ENCODE measurements at places on chromosomes 1 and 21.

- DNase-seq, result no peak
Observed at GRCh38 chr1:89527750-89528381, 3.2 kb downstream of the LRRC8B start.

- DNase-seq, result no peak
Observed at GRCh38 chr1:147124266-147124665, 48.0 kb downstream of the PRKAB2 start.

- peak; percentile 96 for DNase-seq
Observed at GRCh38 chr1:201888282-201889089, at the start of gene SHISA4. SHISA4 (plus strand) TSS chr1:201888898; CDS start chr1:201888995, 97 bp downstream.

DNA sequence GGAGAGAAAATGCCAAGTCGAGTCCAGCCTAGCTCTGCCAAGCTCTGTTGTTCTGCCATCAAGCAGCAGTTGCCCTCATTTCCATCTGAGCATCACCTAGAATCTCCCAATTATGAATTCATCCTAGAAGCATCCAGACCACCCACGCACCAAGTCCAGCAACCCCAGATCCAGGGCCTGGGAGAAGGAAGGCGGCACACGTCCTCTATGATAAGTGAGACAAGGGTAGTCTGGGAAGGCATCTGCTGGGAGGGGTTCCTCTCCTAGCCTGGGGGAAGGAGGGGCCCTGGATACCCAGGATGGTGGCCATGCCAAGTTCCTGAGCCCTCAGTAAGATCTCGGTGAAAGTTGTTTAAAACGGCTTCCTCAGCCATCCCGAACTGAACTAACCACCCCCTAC is 70.7 kb downstream of the VWA5B1 start:
- no peak for DNase-seq

DNA sequence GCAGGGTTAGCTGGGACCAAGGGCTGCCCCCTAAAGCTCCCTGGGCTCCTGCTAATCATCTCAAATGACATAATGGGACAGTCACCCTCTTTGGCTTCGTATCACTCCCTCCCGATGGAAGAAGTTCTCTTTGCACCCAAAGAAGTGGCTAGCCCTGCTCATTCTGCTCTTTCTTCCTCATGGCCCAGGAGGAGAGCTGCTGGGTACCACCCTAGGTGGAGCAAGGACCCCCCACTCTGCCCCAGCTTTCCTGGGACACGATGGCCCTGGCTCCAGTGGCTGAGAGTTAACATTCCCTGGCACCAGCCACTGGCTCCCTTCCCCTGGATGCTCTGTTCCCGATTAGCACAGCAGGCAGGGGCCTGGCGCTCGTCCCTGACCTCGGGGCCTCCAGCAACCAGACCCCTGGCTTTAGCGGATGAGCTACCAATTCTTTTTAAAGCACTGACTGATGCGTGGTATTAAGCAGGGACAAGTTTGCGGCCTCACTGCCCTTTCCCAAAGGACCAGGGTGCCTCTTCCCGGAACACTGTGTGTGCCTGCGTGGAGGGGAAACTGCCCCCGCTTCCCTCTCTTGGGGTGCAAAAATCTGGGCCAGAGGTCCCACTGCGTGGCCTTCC is 1.2 kb downstream of the MYOM3 start:
- no peak for DNase-seq

GRCh38 chr21:36999131-36999898 is 7.2 kb upstream of the RIPPLY3 start:
- no peak for DNase-seq

- no peak for DNase-seq
Observed at GRCh38 chr1:4005431-4005830, 105.4 kb upstream of the C1orf174 start.

DNA sequence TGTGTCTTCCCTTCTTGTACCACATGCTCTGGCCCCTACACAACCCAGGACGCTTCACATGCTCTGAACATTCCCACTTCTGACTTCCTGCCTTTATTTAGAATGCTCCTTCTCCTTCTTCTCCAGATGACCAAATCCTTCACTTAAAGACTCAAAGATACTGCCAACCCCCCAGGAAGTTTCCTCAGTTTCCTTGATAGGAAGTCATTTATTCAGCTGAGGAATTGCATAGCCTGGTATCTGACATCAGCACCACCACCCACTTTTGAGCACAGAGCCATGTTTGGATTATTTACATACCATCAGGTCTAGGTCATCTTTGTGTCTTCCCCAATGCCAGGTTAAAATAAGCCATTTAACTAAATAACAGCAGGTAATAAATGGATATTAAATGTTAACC is 42.4 kb downstream of the GFI1 start:
- no peak for DNase-seq

- DNase-seq, result no peak
Observed at GRCh38 chr1:17140279-17140678, 21.0 kb upstream of the PADI2 start.

- no peak for DNase-seq
Observed at GRCh38 chr1:208272311-208272710, 28.1 kb upstream of the PLXNA2 start.

GRCh38 chr1:174982971-174983689 is 16.6 kb upstream of the CACYBP start:
- no peak for DNase-seq

DNA sequence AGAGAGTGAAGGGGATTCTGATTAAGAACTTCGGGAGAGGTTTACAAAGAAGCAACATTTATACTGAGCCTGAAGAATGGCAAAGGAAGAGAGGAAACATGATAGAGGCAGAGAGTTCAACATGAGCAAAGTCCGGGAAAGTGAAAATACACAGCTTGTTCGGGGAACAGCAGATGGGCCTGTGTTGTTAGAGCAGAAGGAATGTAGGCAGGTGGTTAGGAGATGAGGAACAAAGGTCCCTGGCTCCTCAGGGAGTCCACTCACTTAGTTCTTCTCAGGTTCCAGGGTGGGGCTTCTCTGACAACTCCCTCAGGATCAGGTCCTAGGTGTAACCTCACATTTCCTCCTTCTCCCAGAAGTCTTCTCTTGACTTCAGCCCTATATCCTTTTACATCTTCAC is 5.1 kb upstream of the ZNF326 start:
- no peak for DNase-seq

DNA sequence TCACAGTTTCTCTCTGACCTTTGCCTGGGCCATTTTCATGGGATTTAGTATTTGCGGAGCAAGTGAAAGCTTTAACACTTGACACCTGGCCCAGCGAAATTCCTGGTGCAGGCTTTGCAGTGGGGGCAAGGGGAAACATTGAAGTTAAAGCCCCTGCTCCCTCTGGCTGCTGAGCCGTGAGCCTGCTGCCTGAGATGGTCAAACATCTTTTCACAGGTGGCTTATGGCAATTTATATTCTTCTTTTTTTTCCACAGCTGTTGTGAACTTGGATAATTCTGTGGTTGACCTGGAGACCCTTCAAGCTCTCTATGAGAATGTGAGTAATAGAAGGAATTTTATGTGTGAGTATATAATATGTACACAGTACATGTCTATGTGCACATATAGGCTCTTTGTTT is 202.9 kb downstream of the FMN2 start:
- DNase-seq, result no peak

DNA sequence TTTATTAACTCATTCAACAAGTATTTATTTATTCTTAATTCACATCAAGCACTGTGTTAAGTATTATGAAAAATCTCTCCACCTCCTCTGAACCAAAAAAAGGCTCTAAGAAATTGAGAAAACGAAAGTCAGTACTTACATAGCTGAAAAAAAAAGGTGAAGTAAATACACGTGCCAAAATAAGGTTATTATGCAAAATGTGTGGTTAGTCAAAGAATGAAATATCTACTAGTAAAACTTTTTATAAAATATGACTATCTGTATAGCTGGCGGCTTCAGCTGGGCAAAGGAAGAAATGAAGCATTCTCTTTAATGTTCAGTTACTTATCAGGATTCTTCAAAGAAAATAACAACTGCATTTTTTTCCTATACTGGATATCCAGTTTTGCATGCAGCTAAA is 35.5 kb upstream of the ASPM start:
- DNase-seq, result no peak

GRCh38 chr1:183580281-183580682 is 10.0 kb downstream of the NCF2 start:
- peak; percentile 48 for DNase-seq

- DNase-seq, result peak; percentile 38
Observed at GRCh38 chr21:18369115-18369514, 34.5 kb downstream of the TMPRSS15 start.
